ENCODE measurements at places on chromosomes 7 and 10.

DNA sequence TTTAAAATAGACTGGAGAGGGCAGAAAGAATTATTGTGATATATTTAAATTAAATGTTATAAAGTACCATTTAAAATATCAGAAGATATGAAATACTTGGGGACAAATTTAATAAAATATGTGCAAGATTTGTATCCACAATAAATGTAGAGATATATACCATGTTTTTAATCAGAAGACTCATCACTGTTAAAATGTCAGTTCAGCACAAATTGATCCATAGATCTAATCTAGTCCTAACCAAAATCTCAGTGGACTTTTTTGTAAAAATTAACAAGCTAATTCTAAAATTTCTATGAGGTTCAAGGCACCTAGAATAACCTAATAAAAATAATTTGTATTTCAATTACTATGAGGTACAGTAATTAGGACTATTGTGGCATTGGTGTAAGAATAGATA lies 96.4 kb downstream of the CTNNA3 start:
- DNase-seq, result no peak

GRCh38 chr7:134368851-134369544 lies 52.3 kb upstream of the SLC35B4 start:
- no peak for DNase-seq

- DNase-seq, result no peak
Measured at GRCh38 chr7:120617275-120617674, 240.7 kb downstream of the TSPAN12 start.

- no peak for DNase-seq
Measured at GRCh38 chr7:159192013-159192412, 47.3 kb upstream of the VIPR2 start.

- DNase-seq, result no peak
Measured at GRCh38 chr10:83432261-83433045, 706.9 kb upstream of the GHITM start.

DNA sequence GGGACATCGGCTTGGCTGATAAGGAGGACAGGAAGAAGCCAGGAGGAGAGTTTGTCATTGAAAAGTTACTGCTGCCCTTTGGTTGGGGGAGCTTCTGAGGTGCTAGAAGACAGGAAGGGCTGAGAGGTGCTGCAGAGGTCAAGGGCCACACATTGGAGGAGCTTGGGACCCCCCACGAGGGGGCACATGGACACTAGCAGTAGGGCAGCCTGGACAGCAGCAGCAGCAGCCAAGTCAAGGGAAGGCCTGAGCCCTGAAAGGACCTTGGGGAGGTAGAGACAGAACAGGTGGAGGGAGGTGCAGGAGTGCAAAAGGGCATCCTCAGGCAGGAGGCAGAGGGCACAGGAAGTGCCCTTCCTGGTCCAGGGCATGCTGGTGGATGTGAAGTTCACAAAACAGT lies 439.7 kb upstream of the IGFBP3 start:
- DNase-seq, result no peak
